ENCODE measurements at places on chromosomes 1 and 21.
A peak's percentile ranks its signal among the peaks of the same experiment; 100 is the strongest.

- no peak for DNase-seq
Observed at GRCh38 chr21:36791180-36791579, 92.3 kb downstream of the SIM2 start.

- no peak for DNase-seq
Observed at GRCh38 chr1:55376897-55377296, 161.7 kb upstream of the USP24 start.

DNA sequence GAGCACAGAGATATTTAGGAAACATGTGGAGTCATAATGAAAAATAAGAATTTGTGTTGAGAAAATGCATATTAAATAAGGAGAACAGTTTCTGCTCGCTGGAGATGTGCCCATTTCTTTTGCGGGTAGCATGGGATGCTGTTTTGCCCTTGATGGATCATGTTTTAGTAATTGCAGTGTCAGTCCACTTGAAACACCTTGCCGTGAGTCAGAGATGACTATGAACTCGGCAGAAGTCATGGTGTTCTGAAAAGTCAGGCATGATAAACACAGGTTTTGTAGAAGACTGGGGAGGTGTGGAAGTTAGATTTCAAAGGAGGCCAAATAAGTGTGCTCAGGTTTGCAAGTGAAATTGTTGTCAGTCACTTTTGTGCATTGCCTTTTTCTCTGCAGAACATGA, 315.0 kb upstream of the LRRC7 start:
- DNase-seq, result no peak

- DNase-seq, result peak; percentile 21
Observed at GRCh38 chr1:10507111-10507879, 32.5 kb downstream of the PEX14 start.

DNA sequence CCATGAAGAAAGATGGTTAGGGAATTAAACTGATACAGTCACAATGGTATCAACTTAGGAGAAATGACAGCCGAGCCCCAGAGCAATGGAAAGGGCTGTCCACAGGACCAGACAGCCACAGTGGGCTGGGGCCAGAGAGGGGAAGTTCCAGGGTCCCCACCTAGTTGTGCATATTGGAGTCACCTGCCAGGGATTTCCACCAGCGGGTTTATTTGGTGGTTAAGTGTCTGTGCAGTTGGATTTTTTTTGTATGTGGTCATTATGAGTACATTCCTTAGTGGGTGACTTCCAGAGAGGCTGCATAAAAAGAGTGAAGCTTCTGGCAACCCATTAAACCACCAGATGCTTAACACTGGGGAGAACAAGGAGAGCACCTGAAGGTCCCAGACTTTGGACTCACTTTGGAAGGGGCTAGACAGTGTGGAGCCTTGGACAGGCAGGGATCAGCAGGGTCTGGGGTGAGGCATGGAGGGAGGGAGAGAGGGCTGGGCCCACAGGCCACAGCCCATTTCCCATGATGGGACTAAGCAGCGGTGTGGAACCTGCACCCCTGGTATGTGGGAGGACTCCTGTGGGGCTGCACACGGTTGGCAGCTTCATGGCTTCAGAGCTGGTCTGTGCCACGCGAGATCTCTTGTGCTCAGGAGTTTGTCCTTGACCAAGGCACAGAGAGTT, 7.8 kb upstream of the PTTG1IP start:
- no peak for DNase-seq

- no peak for DNase-seq
Observed at GRCh38 chr1:167573035-167573434, 19.5 kb upstream of the CREG1 start.

- DNase-seq, result no peak
Observed at GRCh38 chr1:5645135-5645399, 347.2 kb downstream of the NPHP4 start.

- no peak for DNase-seq
Observed at GRCh38 chr1:29820401-29820800, 584.1 kb downstream of the PTPRU start.

- DNase-seq, result no peak
Observed at GRCh38 chr1:6770751-6771440, 14.4 kb upstream of the CAMTA1 start.

- no peak for DNase-seq
Observed at GRCh38 chr1:211724687-211725196, 49.3 kb upstream of the NEK2 start.

GRCh38 chr21:44510109-44510507, 29.9 kb downstream of the KRTAP10-1 start:
- no peak for DNase-seq

- no peak for DNase-seq
Observed at GRCh38 chr1:230268371-230269170, 157.6 kb downstream of the PGBD5 start.

- DNase-seq, result no peak
Observed at GRCh38 chr1:109794319-109795132, 30.8 kb upstream of the EPS8L3 start.

GRCh38 chr1:31327381-31327780, 30.5 kb downstream of the ZCCHC17 start:
- no peak for DNase-seq

GRCh38 chr1:236774926-236775325, 20.2 kb upstream of the MTR start:
- DNase-seq, result no peak

GRCh38 chr21:35057428-35057827, 8.3 kb upstream of the RUNX1 start:
- no peak for DNase-seq

DNA sequence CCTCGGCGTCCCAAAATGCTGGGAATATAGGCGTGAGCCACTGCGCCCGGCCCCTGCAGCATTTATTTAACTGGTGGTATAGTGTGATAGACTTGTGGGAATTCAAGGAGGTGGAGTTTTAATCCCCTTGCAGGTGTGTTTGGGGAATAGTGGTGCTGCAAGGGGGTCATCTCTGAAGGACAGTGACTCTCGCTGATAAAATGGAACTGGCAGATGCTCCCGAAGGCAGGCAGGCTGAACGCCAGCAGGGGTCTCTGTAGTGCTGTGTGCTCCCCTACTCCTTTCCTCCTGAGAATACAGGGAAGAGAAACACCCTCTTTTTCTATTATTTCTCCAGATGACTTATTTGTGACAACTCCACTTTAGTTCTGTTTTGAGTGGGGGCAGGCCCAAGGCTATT, 4.0 kb downstream of the OSCP1 start:
- DNase-seq, result no peak

DNA sequence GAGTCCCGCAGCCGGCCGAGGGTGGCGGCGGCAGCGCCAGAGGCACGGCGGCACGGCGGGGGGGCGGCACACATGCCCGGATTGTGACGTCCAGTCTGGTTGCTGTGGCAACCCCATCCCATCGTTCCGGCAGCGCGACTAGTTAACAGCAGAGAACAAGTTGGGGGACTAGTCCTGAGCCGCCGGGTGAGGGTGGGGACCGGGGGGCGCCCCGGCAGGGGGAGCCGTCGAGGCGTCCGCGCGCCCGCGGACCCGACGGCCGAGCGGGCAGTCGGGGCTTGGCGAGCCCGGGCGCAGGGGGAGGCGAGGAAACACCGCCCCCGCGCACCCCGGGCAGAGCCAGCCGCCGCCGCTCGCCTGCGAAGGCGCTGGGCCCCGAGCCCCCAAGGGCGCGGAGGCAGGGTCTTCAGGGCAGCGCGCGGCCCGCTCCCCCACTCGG, at the start of gene CHD5:
Gene CHD5, minus strand, starts transcription at position 54 of the 439 bp plus-strand sequence. CDS start 298 bp downstream, outside the sequence.
- DNase-seq, result no peak

- no peak for DNase-seq
Observed at GRCh38 chr1:240967070-240967724, 355.2 kb upstream of the GREM2 start.
